ENCODE measurements at places on chromosomes 11 and 22.

- peak; percentile 34 for DNase-seq
Observed at GRCh38 chr11:95092549-95093324, 3.1 kb downstream of the ENDOD1 start.

DNA sequence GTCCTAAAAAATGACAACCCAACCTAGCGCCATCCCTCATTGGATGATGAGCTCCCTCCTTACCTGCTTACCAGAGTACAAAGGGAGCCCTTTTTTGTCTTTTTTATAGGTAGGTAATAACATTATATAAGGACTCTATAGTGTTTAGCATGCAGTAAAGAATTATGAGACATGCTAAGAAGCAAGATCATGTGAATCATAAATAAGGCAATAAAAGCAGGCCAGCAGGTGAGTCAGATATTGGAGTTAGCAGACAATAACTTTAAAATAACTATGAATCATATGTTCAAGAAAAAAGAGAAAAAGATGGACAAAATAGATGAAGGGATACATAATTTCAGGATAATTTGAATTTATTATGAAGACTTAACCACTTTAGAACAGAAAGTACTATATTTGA lies 81.5 kb downstream of the GRK3 start:
- no peak for DNase-seq

DNA sequence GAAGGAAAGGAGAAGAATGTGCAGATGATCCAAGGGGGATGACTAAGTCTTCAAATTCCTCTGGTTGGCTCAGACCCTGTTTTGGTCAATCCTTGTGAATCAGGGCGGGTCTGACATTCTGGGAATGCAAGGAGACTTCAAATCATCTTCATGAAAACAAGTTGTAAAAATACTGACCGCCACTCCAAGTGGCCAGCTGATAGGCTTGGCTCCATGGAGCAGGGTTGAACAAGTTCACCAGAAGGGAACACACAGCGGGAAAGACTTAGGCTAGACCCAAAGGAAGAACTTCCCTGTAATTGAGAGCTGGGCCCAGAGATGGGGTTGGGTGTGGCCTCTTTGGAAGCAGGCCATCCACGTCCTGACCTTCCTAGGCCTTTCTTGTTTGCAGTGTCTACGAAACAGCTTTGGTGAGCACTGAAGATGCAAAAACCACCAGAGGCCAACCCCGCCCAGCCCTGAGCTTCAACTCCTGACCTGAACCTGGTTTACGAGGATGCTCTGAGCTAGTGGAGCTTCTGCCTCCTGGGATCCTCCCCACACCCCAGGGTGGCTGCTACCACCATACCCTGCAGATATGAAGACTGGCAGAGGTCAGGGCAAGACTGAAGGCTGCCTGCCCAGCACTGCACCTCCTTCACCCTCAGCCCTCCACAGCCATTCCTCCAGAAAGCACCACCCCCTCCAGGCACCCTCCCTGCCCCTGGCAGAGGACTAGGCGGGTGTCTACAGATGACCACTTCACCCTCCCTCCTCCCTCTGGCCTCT lies 26.1 kb downstream of the GDPD5 start:
- no peak for DNase-seq

- no peak for DNase-seq
Observed at GRCh38 chr22:30127749-30128166, 47.5 kb downstream of the HORMAD2 start.

DNA sequence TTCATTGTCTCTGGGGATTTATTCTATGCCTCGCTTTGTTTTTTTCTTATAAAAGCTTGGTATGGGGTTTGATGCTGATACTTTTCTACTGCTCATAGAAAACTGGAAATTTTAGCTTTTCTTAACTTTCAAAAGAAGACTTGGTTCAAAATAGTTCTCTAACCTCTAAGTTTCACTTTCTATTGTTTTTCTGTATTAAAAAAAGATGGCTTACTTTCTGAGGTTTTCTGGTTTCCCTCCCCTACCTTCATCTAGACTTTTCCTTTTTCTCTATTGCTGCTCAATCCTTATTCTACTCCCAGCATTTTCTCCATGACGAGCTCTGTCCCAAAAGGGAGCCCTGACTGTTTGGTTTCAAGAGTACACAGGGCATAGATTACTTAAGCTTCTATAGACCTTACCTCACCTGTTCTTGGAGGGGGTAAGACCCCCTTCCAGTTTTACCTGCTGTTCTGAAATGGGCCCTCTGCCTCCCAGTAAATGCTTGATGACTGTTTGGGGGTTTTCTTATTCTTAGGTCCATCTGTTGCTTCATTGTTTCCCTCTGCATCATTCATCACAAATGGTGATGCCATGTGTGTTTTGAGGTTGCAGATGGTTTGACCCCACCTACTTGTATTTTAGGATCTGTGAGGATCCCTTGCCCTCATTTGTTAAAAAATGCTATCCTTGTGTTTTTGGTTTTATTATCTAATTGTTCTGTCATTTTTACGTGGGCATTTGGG lies 29.5 kb downstream of the DNHD1 start:
- DNase-seq, result no peak

DNA sequence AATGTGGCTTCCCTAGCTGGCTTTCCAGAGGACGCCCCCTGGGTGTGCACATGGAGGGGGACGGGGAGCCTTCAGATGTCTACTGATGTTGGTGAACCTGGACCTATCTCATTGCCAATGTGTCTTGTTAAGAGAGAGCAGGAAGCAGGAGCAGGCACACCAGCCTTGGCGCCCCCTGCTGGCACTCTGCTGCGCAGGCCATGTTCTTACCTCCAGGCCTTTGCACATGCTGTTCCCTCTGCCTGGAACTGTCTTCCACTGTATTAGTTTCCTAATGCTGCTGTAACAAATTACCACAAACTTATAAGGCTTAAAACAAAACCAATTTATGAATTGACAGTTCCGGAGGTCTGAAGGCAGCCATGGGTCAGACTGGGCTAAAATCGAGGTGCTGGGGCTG lies 23.6 kb upstream of the MN1 start:
- no peak for DNase-seq

- no peak for DNase-seq
Observed at GRCh38 chr11:71355281-71355680, 92.9 kb downstream of the DHCR7 start.

GRCh38 chr11:131864228-131864627 lies 493.8 kb downstream of the NTM start:
- no peak for DNase-seq

- no peak for DNase-seq
Observed at GRCh38 chr11:62487738-62488551, 58.7 kb downstream of the AHNAK start.

DNA sequence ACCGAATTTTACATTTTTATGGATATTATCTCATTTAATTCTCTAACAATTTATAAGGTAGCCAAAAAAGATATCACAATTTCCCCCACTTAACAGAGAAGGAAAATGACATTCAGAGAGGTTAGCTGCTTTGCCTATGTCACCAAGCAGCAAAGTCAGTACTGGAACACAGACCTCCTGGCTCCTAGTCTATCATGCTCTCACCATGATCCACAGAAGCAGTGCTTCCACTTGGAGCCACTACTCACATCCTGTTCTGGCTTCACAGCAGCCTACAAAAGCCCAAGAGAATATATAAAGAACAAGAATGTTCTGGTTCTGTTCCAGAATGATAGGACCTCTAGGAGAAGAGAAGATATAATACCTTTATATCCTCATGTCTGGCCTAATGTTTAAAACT lies 59.5 kb upstream of the SCUBE2 start:
- no peak for DNase-seq

- DNase-seq, result no peak
Observed at GRCh38 chr22:45866646-45867117, 110.3 kb downstream of the WNT7B start.

- no peak for DNase-seq
Observed at GRCh38 chr11:94895971-94896370, 77.4 kb downstream of the CWC15 start.
